Stimulated activated CD8-positive, alpha-beta memory T cell treated with anti-CD3 and anti-CD28 coated beads, Interleukin-7, amount 100 ng/mL, for 1 hour (primary cell): ENCODE measurements at places on chromosomes 4 and X.

- DNase-seq: no peak
Observed at GRCh38 chr4:168655182-168655581, 158.3 kb downstream of the PALLD start.

DNA sequence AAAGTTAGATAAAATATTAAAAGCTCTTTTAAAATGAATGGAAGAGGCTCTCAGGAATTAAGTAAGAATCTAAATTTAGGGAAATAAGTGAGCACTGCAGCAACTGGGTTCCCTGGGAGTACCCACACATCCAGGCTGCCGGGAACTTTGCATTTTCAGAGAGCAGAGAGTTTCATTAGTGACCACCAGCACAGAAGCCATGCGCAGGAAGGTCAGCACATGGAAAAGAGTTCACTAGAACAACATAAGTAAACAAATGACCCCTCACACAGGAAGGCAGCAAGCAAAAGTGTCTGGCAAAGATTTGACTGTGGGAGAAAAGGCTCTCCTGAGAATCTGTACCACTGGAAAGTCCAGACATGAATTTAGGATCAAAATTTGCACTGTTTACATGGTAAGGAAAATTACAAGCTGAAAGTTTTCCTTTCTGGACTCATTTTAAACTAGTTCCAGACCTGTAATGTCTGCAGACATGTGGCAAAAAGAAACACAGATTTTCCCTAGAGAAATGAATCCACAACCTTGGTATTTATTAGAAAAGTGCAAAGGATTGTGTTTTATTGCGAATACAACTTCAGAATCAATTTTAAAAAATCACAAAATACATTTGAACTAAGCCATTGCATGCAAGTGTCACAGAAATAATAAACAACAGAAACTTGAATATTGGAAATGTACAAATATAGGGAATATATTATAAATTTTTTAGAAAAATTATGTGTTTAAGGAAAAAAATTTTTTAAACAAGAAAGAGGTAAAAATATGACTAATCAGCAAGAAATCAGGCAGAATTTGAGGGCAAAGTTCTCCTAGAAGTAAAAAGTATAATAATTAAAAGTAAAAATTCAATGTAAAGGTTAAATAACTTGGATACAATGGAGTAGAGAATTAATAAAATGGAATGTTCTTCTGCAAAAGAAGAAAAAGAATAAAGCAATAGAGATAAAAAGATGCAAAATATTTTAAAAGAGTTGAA, 18.4 kb upstream of the MYOZ2 start:
- no peak for DNase-seq

DNA sequence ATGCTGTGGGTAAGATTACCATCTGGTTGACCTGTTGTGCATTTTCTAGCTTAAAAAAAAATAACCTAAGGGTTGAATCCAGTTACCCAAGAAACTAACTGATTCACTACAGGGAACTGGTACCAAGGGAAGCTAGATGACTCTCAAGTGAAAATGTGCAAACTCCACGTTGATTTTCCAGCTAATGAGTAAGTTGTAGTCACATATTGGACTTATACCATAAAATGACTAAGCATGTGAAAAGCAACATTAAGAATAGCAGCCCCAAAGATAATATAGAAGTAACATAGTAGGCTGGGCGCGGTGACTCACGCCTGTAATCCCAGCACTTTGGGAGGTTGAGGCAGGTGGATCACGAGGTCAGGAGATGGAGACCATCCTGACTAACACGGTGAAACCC, 270.9 kb downstream of the SPRY1 start:
- no peak for DNase-seq

DNA sequence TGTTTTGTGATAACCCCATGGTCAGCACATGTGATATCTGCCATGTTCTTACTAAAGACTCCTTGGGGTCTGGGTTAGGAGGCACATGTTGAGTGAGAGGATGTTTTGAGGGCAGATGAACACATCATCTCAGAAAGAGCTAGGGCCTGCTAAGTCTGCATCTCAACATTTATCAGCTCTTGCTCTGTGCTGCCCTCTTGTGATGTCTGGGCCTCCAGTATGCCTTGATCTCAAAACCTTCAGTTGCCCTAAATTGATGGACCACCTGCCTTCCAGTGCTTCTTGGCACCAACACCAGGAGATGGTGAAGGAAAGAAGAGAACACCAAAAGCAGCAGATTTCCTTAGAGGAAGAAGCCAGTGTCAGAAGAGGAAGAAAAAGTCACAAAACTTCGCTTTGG, 22.5 kb downstream of the MID1 start:
- no peak for DNase-seq

DNA sequence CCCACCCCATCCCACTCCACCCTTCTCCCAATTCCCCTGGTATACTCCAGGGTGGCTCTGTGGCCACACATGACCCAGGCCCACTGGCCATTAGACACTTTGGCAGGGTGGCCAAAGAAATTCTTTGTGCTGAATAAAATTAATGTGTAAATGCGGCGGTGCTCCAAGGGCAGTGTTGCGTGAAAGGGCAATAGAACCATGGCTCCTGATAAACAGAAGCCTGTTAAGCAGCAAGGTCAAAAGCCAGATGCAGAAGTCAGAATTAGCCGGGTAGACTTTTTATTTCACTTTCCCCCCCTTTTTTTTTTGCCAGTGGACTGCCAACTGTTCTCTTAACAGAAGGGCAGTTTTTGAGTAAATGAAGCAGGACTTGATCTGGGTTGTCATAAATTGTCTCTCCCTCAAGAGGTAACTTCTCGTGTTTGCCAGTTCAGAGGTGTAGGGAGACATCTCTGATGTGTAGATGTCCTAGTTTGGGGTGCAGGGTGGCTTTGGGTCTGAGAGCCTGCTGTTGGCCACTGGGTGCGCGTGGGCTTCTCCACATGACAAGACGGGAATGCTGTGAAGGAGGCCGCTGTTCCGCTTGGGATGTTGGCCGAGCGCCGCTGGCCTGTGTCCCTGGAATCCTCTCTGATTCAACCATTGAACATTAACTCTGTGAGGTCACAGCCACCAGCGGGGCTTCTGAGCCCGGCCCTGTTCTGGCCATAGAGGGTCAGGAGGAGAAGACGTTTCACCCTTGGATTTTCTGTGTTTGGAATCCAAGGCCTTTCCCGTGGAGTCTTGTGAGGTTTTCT, 139.5 kb downstream of the TBL1X start:
- no peak for DNase-seq

DNA sequence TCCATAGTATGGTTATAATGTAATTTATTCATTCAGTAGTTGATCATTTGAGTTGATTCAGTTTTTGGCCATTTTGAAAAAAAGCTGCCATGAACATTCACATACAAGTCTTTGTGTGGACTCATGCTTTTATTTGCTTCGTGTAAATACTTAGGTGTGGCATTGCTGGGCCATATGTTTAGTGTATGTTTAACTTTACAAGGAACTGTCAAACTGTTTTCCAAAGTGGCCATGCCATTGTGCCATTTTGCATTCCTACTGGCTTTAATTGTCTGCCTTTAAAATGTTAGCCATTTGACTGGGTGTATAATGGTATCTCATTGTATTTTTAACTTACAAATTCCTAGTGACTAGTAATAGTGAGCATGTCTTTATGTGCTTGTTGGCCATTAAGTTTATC, 8.8 kb downstream of the MTM1 start:
- no peak for DNase-seq

DNA sequence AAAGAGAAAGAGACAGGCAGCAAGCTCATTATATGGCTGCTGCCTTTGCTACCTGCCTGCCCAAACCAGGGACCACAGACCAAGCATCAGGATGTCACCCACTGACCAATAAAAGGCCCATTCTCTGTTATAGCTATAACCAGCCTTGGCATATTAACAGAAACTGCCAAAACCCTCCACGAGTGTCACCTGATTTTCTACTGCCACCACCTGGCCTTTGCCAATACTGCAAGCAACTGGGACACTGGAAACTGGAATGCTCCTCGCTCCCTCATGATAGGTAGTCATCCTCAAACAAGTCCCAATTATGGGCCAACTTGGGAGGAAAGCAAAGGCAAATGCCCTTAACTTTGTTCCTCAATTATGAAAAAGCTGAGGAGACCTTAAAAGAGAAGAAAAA, 76.0 kb downstream of the SPIN4 start:
- DNase-seq: no peak

GRCh38 chr4:76363556-76364290, 57.2 kb downstream of the STBD1 start:
- DNase-seq: no peak

DNA sequence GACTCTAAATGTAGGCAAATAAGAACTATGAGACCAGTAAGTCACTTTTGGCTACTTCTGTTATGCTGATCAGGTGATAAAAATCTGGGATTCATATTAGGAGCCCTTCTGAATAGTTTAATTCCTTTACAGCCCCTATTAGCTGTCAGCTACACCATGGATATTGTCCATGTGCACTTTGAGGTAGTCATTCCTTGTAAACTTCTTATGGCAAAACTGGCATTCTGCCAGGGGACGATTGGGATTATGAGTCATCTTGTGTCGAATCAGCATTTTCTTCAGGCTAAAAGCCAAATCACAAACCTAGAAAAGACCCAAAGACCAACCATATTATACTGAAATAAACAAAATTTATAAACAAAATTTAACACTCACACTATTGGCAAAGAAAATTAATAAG, 227.6 kb downstream of the PRDM5 start:
- no peak for DNase-seq

GRCh38 chr4:53490965-53491622, 100.2 kb downstream of the LNX1 start:
- no peak for DNase-seq

GRCh38 chrX:24241822-24242648, 71.8 kb downstream of the SUPT20HL2 start:
- DNase-seq: no peak

GRCh38 chr4:122687531-122688061, 44.9 kb upstream of the BBS12 start:
- DNase-seq: no peak

DNA sequence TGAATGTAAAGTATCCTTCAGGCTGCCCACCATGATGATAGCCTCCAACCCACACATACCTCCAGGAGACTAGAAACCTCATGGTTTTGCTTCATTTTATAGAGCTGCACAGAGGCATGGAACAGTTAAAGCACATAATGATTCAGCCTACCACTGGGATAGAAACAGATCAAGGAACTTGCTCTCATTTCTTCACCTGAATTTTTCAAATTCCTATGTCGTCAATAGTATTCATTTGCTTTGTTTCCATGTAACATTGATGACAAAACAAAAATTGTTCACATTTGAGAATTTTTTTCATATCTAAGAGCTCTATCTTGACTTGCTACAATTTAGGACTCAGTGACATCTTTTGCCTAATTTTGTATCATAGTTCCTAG, 51.5 kb upstream of the ATOH1 start:
- no peak for DNase-seq

- DNase-seq: no peak
Observed at GRCh38 chr4:123777373-123777772, 380.8 kb downstream of the SPRY1 start.

- no peak for DNase-seq
Observed at GRCh38 chr4:184647266-184648053, 1.8 kb downstream of the CASP3 start.

DNA sequence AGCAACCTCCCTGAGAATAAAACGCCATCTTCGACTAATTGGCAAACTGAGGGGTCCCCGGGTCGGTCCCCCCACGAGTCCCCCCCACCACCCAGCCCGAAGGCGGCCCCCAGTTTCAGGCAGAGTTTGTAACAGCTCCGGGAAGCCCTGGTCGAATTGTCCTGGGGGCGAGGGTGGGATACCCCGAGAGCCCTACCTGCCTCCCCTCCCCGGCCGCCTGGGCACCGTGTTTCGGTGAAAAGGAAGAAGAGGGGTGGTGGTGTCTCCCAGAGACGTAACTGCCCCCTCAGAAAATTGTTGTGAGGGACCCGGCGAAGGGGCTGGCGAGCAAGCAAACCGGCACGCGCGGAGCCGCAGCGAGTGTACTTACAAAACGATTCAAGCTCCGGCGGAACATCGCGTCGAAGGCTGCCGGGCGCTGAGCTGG, 1.2 kb downstream of the ATP11C start:
- DNase-seq: no peak

DNA sequence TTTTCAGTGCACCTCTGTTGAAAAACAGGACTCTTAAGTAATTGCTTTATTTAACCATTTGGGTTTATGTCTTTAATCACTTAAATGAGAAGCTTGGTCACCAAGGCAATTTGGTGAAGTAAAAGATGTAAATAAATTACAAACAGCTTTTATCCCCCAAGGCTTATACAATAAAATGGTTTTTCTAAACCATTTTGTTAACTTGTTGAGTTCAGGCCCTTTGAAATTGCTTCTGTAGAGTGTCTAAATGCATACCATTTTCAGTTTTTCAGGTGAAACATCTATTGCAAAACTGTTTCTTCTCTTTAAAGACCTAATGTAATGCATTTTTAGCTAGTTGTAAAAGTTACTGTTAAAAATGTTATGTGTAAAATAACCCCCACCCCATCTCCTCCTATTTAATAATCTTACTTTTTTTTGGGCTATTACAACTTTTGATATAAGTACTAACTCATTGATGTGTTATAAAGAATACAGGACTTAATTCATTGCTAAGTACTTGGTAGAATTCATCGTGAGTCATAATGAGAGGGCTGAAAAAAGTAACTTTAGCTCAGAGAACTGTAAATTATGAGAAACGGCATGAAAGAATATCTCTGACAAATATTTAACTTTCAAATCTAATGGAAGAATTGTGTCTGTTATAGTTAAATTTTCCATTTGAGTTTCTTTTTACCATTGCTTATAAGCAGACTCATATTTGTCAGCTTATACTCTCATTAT, 4.5 kb downstream of the RAPGEF2 start:
- DNase-seq: no peak

- DNase-seq: no peak
Observed at GRCh38 chrX:107775000-107775733, 420 bp downstream of the TSC22D3 start.

DNA sequence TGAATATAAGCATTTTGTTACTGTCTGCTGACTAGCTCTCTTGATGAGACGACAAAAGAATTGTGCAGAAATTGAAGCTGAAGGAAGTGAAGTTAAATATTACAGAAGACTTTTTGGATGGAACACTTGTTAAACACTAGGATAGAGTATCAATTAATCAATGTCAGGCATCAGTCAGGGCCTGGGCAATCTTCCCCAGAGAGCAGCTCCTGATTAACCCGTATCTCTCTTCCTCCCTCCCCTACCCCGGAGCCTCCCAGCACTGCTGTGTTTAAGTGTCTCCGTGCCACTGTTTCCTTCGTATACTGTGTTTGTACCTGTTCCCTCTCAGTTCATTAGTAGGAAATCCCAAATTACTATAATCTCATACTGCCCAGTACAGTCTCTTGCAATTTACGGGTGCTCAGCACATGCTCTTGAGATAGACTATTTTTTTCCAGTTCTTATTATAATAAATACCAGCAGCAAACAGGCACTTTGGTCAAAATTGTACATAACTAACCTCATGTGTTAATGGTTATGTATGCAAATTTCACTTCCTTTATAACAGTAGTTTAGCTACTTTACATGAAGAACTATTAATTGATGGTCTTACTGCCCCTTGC, 765.7 kb upstream of the FTHL17 start:
- no peak for DNase-seq

- no peak for DNase-seq
Observed at GRCh38 chr4:150960818-150961217, 54.3 kb downstream of the LRBA start.
